ENCODE measurements at places on chromosomes 5 and 9.

- DNase-seq: no peak
Measured at GRCh38 chr5:33235304-33235703, 205.5 kb upstream of the TARS1 start.

DNA sequence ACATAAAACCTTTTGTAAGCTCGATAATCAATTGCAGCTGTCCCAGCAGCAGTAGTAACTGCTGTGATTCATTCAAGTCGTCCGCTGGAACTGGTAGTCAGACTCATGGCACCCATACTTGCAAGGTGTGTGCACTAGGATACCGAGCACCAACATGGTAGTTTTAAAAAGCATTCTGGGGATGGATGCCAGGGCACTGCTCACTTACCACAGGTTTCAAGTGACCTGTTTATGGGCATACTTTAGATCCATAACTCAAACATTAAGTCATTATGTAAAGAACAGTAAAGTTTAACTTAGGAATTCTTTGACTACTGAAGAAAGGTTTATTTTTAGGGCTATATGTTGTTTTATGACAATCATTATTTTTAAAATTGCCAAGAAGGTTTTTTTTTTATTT lies 2277.6 kb downstream of the MAT2B start:
- no peak for DNase-seq

GRCh38 chr9:16551692-16552091 lies 318.8 kb downstream of the BNC2 start:
- DNase-seq: no peak

DNA sequence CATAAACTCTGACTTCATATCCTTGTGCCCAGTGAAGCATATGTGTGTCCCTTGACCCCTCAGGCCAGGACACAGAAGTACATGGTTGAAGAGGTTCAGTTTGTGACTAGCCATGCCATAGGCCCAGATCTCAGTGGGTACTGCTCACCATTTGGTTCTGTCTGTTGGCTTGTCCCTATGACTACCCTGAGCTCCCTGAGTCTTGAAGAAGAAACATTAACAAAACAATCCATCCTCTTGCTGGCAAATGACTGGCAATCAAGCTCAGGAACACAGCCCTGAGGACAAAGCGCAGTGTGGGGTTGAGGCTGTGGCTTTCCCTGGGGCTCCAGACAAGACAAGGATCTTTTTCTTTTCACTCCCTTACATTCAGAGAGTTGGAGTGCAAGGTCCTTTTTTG lies 46.3 kb downstream of the TNFAIP8 start:
- DNase-seq: no peak

DNA sequence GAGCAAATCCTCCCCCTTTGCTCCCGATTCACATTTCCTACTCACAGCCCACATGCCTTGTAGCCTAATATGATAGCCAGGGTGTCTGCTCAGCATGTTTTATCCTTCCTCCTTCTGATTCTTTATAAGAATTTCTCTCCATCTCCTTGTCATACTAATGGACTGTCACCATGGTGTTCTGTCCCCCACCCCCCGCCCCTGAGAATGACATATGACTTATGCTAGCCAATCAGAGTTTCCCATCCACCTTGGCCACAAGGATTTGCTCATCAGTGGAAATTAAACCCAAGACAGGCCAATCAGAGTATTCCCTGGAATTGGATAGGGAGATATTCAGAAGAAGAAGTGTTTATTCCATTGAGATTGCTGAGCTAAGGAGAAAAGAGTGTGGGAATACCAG lies 16.0 kb downstream of the ABLIM3 start:
- no peak for DNase-seq

DNA sequence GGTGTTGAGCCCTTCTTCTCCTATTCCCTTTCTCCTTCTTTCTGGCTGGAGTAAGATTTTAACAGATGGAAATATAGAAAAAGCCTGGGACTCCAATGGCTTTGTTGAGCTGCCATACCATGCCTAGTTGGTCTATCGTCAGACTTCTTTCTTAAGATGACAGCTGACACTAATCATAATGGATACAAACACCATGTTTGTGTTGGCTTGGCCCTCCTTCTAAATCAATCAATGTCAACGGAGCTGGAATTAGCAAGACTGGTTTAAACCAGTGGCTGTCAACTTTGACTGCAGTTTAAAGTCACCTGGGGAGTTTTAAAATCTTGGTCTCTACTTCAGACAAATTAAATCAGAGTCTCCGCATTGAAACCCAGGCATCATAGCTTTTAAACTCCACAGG lies 264.5 kb upstream of the PRR16 start:
- DNase-seq: no peak

All from naive thymus-derived CD4-positive, alpha-beta T cell (primary cell).